ENCODE measurements at places on chromosomes 16 and 17.

DNA sequence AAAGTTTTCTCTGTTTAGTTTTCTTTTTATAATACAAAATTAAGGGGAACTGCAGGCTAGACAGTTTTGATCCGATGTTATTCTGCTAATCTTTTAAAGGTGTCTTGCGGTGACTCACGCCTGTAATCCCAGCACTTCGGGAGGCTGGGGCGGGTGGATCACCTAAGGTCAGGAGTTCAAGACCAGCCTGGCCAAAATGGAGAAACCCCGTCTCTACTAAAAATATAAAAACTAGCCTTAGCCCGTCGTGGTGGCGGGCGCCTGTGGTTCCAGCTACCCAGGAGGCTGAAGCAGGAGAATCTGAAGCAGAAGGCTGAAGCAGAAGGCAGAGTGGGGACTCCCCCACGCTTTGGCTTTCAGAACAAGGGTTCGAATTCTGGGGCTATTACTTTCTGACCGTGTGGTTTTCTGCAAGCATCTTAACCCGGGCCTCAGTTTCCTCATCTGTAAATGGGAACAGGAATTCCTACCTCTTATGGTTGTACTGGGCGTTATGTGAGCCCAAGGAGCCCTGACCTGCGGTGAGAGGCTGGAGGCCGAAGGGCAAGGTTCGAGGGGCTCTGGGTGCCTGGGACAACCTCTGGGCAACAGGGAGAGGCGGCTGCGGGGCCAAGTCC, 1.2 kb upstream of the KATNB1 start:
- no peak for DNase-seq

GRCh38 chr16:53235851-53236250, 181.1 kb downstream of the CHD9 start:
- DNase-seq, result no peak

GRCh38 chr17:57550016-57550415, 195.1 kb downstream of the CCDC182 start:
- DNase-seq, result no peak

DNA sequence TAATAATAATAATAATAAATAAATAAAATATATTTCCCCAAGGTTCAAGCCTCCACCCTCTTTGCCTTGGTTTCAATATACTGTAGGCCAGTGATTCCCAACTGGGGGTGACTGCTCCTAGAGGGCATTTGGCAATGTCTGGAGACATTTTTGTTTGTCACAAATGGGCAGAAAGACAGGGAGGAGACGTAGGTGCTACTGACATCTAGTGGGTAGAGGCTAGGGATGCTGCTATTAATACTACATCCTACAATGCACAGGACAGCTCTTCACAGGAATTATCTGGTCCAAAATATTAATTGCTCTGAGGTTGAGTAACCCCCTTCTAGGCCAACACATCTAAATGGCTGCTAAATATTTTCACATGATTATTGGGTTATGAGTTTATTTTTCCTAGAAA, 12.8 kb upstream of the PRR14 start:
- DNase-seq, result peak; percentile 62

GRCh38 chr16:57285379-57285778, 907 bp upstream of the PLLP start:
- DNase-seq, result no peak

DNA sequence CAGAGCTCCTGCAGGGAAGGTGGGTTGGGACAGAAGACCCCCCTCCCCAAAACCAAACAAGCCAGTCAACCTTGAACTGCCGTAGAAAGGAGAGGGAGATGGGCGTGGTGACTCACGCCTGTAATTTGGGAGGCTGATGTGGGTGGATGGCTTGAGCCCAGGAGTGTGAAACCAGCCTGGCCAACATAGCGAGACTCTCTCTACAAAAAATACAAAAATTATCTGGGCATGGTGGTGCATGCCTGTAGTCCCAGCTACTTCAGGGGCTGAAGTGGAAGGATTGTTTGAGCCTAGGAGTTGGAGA, 42.1 kb downstream of the NT5M start:
- DNase-seq, result no peak

DNA sequence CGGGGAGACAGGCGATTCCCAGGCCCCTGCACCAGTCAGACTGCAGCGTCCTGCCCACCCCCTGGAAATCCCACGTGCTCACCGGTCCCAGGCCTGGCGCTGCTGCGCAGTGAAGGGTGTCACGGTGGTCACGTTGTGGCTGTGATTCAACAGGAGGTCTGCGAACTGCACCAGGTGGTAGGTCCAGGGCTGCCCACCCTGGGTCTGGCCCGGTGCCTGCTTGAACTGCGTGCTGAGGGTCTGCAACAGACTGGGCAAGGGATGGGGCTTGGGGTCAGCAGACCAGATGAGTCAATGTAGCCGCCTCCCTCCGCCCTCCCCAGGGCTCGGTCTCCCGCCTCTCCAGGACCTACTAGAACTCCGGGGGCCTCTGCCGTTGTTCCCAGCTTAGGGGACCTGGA, 7.1 kb downstream of the MYBBP1A start:
- no peak for DNase-seq

GRCh38 chr17:78501241-78502036, 75.8 kb downstream of the DNAH17 start:
- DNase-seq, result no peak

GRCh38 chr16:87319997-87320491, 2.9 kb upstream of the C16orf95 start:
- no peak for DNase-seq

GRCh38 chr16:29826342-29826695, 6.1 kb downstream of the MVP start:
- no peak for DNase-seq

- no peak for DNase-seq
These were observed 20.4 kb upstream of the SMURF2 start for GRCh38 chr17:64682261-64683181.

- DNase-seq, result no peak
These were observed 84.4 kb upstream of the GPRC5B start for GRCh38 chr16:19968891-19969683.

- DNase-seq, result no peak
These were observed 174.6 kb upstream of the CDH13 start for GRCh38 chr16:82452004-82452756.

DNA sequence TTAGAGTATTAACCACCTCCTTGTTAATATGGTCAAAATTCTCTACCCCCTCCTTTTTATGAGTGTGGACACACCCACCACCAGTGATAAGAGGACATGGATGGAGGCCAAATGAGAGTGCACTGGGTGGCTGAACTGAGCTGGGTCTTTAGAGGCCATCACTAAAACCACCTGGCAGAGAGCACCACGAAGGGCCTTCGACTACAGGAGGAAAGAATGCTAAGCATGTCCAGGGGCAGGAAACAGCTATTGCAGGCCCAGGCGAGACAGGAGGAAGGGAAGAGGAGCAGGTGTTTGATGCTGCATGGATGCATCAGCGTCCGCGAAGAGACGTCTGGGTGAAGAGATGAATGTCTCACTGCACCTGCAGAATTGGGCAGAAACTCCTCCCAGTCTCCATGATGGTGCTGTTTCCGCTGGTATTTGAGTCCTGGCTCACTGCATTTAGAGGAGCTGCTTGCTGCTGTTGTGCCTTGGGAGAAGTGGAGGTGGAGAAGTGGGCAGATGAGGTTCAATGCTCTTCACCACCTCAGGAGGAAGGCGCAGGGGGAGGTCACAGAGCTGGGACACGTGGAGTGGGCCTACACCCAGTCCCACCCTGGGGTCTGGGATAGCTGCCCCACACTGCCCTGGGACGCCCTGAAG, 33.2 kb downstream of the SPHK1 start:
- no peak for DNase-seq

GRCh38 chr17:70366386-70366785, 197.1 kb downstream of the KCNJ2 start:
- DNase-seq, result no peak

- no peak for DNase-seq
These were observed 51.2 kb downstream of the CLEC16A start for GRCh38 chr16:10995565-10995964.

GRCh38 chr17:82977606-82978005, 101.8 kb upstream of the METRNL start:
- DNase-seq, result no peak

DNA sequence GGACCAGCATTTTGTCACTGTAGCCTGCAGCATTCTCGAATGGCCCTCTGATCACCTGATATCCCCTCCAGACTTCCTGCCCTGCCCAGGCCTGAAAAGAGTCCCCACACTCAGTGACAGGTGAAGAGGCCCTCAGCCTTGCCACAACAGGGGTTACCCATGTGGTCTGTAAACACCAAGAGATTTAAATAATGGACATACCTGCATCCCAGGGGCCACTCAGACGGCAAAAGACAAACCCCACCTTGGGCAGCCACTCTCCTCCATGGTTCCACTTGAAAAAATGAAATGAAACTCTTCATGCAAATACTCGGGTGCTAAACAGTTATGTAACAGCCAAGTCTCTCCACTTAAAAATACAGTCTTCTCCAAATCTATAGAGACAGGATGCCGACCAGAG, 22.9 kb upstream of the PECAM1 start:
- DNase-seq, result no peak

GRCh38 chr17:30961209-30962188, 9.3 kb upstream of the RNF135 start:
- peak; percentile 52 for DNase-seq

DNA sequence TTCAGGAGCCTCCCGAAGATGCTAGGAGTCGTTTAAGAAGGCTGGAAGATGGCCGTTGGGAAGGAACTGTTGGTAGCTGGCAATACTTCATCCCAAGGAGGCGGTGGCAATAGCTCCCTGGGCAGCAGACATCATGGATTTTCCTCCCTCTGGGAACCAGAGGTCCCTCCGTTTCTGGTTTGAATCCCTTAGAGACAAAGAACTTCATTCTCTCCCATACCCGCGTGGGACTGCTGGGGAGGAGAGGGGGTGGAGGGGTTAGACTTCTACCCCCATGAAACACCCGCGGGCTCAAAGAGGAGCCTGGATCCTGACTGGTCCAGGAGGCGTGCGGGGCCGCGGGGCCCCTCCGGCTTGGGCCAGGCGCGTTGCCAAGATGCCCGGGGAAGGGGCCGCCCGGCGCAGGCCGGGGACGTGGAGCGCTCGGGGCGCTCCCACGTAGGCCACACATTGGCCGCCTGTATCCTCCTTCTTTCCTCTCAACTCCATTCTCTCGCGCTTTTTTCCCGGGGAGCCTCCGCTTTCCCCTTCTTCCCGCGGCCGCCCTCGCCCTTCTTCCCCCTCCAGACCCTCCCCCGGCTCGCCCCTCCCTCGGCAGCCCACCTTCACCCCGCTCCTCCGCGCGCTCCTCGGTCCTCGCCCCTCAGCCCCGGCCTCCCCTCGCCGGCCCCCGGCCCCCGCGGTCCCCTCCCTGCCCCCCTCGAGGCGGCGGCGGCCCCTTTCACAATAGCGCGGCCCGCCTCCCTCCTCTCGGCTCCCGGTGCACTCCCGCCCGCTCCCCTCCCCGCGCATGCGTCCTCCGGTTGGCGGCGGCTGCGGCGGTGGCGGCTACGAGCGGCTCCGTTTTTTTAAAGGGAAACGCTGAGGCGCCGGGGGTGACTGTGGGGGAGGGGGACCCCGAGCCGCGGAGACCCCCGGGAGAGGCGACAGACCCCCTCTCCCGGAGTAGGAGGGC, at the start of gene MSL1:
MSL1 (plus strand) TSS at position 791 of the 955 bp plus-strand sequence. CDS start 642 bp downstream, outside the sequence.
- peak; percentile 88 for DNase-seq

DNA sequence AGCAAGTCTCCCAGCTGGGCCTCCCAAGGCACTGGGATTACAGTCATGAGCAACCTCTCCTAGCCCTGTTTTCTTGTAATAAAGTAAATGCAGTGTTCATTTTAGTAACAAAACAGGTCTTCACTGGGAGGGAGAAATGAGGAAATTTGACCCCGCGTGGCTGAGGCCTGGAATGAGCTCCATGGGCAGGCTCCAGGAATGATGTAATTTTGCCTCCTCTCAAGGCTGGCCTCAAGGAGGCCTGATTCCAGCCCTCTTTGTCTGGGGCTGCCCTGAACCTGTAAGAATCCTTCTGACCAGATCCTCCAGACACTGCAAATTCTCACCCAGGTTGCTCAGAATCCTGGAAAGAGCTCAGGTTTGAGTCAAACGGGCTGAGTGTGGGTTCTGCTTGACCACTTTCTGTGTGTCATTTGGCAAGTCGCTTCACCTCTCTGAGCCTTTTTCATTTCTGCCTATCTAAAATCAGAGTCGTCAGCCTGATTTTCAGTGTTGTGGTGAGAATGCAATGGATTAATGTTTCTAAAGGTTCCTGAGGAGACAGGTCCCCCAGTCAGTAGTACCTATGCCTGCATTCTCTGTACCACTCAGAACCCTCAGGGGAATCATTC, 57.1 kb downstream of the RAB11FIP4 start:
- no peak for DNase-seq
